ENCODE measurements at places on chromosomes 4 and X.

DNA sequence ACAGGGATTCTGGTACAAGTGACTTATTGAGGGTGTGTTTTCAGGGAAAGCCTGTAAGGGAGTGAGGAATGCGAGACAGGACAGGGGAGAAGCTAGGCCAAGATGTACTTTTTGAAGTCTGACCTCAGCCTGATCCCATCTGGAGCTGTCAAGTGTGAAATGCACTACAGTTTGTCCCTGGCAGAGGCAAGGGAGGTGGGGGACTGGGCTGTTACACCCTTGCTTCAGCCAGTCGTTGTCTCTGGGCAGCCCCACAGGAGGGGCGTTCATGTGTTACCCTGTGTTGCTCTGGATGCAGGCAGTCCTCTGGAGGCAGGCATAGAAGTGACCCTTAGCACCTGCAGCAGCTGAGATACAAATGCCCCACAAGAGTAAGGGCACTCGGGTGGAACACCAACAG lies 25.8 kb downstream of the PPEF1 start:
- no peak for DNase-seq

GRCh38 chrX:30144221-30144620 lies 71.1 kb upstream of the MAGEB2 start:
- DNase-seq, result no peak

- DNase-seq, result no peak
Measured at GRCh38 chr4:8045909-8046308, 106.2 kb upstream of the AFAP1 start.

- DNase-seq, result no peak
Measured at GRCh38 chr4:43362875-43363636, 470.5 kb downstream of the GRXCR1 start.

DNA sequence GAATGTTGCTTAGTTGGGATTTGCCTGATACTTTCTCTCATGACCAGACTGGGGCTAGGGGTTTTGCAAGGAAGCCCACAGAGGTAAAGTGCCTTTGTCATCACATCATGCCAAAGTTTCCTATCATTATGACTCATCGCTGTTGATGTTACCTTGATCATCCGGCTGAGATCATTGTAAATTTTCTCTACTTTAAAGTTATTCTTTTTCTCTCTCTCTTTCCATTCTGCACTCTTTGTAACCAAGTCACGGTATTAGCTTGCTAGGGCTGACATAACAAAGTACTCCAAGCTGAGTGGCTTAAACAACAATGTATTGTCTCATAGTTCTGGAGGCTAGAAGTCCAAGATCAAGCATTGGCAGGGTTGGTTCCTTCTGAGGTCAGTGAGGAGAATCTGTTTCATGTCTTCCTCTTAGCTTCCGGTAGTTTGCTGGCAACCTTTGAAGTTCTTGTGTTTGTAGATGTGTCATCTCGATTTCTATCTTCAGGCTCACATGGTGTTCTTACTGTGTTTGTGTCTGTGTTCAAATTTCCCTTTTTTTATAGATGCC lies 113.0 kb downstream of the DTHD1 start:
- DNase-seq, result no peak

GRCh38 chr4:83209419-83209818 lies 75.2 kb downstream of the COQ2 start:
- no peak for DNase-seq

- DNase-seq, result no peak
Measured at GRCh38 chrX:20066968-20067708, 49.6 kb downstream of the MAP7D2 start.

DNA sequence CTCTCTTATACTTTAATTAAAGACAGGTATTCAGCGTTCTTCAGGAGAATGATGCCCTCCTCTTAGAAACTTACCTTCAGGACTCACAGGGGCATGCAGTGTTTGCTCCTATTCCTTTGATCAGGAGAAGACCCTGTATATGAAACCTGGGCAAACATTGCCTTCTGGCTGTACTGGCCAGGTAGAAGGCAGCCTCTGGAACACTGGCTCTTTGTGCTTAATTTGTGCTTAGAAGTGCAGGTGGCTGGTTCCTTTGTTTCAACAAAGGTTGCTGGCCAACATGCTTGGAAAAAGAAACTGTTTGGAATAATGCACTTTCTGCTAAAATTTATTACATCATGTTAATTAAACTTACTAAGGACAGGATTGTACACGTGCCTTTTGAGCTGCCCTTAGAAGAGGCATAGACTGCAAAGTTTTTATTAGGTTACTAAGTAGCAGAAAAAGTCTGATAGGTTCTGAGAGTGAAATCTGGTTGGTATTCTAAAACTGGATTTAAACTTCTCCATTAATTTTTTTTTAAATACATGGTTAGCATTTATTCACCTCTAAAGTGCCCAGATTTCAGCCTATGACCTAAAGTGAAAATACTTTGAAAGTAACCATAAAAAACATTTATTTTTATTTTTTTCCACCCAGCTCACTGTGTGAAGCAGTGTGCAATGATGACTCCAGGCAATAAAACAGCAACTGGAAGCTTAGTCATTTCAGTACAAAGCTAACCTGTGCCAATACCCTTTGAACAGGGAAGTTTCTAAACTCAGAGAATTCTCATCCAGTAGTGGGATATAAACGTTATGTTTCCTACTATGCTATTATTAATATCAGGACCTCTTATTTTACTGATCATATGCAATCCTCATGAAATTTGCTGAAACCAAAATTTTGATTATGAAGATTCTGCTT lies 11.3 kb downstream of the RASSF6 start:
- DNase-seq, result no peak

- no peak for DNase-seq
Measured at GRCh38 chr4:2261110-2261852, 628 bp downstream of the MXD4 start.

GRCh38 chr4:38131371-38132091 lies 171.3 kb downstream of the PTTG2 start:
- no peak for DNase-seq

DNA sequence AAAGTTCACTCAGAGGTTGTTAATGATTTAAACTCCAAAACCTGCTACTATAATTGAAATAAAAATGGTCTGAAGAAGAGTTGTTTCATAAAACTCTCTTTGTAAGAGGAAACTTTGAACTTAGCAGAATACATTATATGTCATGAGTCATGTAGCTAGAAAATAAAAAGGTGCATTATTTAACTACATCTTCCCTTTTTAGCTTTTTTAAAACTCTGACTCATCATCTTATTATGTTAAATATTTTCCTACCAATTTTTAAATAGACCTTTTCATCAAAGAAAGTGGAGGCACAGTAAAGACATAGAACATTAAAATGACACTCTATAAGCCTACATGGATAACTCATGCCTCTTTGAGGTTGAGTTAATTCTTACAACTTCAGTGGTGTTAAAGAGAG lies 1.2 kb upstream of the ZNF827 start:
- no peak for DNase-seq

GRCh38 chr4:3329887-3330286 lies 37.1 kb downstream of the RGS12 start:
- DNase-seq, result no peak

DNA sequence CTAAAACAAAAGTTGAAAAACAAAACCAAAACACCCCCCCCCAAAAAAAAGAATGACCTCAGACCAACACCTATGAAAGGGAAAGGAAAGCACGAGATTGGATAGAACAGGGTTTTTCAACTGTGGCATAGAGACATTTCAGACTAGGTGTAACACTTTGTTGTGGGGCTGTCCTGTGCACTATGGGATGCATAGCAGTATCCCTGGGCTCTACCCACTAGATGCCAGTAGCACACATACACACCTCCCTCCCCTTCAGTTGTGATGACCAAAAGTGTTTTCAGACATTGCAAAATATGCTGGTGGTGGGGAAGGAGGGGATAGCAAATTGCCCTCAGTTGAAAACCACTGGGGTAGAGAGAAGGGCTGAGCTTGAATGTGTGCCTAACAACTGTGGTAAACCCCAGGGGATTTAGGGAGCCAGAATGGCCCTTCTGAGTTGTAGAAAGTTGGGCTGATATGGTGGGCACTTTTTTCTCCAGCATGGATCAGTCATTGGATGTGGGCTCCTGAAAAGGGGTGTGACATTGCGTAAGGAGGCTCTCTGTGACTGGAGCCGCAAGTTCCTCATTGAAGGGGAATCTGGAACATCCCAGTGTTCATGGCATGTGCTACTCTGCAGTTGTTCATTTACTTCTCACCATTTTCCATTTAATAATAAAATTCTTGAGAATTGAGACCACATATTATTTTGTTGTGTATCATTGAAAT lies 8.8 kb upstream of the GEMIN8 start:
- no peak for DNase-seq

DNA sequence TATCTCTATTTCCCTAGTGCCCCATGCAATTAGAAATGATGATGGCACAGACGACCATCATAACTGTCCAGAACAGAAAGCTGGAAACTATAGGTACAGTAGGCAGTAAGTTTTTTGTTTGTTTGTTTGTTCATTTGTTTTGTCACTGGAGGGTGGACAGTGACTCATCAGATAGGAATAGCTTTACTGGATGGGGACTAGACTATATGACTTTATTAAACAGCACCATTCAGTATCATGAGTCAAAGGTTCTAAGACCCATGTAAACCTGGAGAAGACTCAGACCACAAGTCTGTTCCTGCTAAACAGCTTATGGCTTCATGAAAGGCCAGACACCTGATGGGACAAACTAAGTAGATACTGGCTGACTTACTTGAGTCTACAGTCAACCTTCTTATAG lies 38.4 kb downstream of the PLAC1 start:
- no peak for DNase-seq

DNA sequence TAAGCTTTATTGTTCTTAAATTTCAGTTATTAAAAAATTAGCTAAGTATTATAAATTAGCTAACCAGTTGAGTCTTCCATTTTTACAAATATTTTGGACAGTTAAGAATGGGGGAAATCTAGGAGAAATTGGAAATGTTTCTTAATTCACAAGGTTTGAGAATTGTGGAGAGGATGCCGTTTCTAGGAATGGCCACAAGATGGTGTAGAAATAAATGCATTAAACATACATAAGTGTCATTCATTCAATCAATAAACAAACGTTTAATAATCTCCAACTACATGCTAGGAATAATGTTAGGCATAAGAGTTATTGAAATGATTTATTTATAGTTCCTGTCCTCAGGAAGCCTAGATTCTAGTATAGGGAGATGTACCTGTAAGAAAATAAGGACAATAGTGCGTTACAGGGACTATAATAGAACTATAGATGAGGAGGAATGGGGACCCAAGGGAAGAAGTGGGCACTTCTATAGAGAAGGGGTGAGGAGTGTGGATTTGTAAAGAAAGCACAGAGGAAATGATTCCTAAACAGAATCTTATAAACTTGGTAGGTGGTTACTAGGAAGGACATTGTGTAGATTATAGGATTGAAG lies 195.7 kb upstream of the ANK2 start:
- no peak for DNase-seq

DNA sequence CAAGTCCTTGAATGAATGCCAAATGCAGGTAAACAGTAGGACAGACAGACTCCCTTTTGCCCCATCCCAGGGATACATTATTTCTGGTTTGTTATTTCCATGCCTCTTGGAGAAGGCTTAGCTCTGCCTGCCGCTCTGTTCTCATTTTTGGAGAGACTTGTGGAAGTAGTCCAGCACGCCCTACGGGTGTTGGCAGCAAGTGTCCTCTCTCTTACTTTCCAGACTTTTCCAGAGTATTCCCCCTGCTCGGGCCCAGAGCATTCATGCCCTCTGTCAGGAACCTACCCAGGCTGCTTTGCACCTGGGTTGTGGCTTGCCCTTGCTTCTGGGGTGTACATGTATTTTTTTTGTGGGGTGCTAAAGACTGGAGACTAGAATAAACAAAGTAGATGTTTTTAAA lies 15.3 kb downstream of the SLC34A2 start:
- no peak for DNase-seq

GRCh38 chr4:26069218-26069617 lies 155.2 kb downstream of the SMIM20 start:
- DNase-seq, result no peak

DNA sequence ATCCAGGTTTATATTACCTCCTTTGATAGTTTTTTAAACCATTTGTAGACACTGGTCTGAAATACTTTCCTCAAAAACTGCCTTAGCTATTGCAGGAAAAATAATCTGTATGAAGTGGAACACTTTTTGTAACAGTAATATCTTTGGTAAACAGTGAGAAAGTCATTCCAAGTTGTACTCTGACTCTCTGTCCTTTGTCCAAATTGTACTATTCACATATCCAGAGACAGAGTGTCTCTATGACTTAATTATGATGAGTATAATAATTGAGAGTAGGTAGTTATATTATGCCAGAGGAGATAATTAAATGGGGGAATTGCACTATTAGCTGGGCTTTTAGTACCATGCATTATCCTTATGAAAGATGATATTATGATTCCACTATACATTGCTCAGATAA lies 112.6 kb upstream of the LCORL start:
- no peak for DNase-seq

DNA sequence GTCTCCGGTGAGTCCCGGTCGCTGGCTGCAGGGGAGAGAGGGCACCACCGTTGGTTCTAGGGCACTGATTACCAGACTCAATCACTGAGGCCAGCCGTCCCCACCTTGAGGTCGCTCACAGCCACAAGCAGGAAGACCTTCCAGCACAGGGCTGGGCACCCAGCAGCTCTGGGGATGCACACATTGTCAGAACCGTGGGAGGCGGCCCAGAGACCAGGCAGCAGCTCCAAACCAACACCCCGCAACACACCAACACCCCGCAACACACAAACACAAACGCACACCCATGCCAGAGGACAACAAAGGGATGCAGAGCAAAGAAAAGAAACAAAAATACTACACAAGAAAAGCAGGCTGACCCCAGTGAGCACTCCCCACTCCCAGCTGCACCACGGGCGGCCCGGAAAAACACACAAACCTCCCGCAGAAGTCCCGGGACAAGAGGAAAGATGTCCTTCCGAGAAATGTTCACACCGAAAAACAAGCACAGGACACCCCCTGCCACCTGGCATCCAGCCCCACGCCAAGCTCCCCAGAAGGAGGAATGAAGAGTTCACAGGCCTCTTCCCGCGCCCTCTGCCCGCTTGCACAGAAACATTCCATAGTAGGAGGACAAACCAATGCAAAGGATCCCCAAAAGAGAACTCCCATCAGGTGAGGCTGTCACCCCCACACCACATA lies 3.2 kb downstream of the HMX1 start:
- no peak for DNase-seq

- DNase-seq, result no peak
Measured at GRCh38 chr4:189001971-189002450, 862.8 kb downstream of the TRIML1 start.

DNA sequence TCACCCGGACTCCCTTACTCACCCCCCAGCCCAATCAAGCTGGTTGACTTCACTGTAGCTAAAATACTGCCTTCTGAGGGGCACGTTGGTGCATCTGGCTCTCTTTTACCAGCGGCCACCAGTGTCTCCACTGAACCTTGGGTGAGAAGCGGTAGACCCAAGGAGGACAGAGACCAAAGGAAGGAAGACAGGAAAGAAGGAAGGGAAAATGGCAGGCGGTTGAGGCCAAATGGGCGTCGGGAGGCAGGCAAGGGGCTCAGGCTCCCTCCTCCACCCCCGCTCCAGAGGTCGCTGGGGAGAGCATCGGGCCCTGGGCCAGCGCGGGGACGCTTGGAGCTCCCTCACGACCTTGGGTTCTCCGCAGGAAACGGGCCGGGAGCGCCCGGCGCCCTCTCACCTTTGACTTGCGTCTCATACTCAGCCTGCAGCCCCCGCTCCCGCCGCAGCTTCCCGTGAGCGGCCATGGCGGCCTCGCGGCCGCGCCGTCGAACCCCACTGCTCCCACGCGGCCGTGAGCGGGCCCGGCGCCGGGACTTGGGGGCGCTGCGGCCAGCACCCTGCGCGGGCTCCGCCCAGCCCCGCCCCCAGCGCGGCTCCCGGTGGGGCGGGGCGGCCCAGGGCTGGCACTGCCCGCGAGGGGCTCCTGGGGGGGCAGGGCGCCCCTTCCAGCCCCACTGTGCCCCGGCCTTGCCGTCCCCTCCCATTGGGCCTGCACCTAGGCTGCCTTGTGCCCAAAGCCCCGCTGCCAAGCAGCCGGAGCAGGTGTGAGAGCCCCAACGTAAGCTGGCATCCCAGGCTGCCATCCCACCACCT lies at the start of gene ARHGAP4:
Gene ARHGAP4 (minus strand): TSS at position 526 of the 813 bp plus-strand sequence. CDS start 62 bp downstream, at position 464.
- DNase-seq, result no peak

All from NCI-H1048 (cell line).